ENCODE measurements at places on chromosomes 5 and 9.

DNA sequence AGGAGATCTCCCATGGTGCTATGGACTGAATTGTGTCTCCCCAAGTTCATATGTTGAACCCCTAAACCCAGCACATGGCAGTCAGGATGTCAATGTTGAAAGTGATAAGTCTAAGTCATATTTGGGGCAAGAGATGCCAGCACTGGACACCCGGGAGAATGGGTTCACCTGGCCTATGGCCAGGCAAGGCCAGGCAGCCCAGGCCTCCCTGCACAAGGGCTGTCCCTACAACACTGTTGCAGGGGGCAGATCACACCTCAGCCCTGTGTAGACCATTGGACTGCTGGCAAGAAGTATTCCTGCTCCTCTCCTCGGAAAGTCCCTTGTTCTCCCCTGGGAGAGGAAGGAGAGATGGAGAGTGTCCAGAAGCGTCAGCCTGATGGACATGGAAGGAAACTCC, 240.5 kb downstream of the GADD45G start:
- DNase-seq, result no peak

GRCh38 chr5:85656050-85656449, 961.7 kb upstream of the COX7C start:
- DNase-seq, result no peak

- no peak for DNase-seq
Measured at GRCh38 chr5:132417461-132417860, 48.0 kb downstream of the SLC22A5 start.

- no peak for DNase-seq
Measured at GRCh38 chr9:2477755-2478154, 143.8 kb upstream of the VLDLR start.

DNA sequence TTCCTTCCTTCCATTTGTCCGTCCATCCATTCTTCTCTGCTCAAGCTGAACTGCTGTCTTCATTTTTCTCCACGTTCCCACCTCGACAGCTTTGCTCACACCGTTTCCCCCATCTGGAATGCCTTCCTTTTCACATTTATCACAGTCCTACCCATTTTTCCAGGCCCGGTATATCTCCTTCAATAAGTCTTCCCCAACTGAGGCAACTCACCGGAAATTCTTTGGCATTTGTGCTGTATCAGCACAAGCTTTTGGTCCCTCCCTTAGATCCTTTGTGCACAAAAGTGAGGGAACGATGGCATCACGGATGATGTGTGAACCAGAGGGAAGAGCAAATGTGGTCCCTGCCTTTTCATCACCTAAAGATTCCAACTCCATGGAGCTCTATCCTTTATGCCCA, 45.6 kb upstream of the INSYN2B start:
- no peak for DNase-seq

- DNase-seq, result no peak
Measured at GRCh38 chr5:135714126-135714894, 120.2 kb upstream of the SLC25A48 start.

DNA sequence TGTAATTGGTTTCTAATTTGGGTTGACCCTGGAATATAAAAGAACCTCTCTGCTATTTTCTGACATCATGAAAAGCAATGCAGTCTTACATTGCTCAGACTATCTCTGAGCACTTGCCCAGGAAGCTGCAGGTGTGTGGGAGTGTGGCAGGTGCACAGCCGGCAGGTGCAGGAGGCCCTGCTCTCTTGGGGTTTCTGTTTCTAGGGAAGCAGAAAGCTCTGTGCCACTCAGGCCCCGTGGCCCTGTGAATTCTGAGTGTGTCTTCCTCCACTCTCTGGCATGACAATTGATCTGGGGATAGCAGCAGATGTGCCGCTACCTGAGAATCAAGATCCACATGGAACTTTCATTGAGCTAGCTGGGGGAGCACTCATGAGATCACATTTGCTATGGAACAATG, 45.7 kb upstream of the IRX2 start:
- DNase-seq, result no peak

GRCh38 chr5:130171699-130172098, 267.4 kb downstream of the CHSY3 start:
- no peak for DNase-seq

GRCh38 chr5:56498759-56499395, 265.7 kb upstream of the ANKRD55 start:
- no peak for DNase-seq

DNA sequence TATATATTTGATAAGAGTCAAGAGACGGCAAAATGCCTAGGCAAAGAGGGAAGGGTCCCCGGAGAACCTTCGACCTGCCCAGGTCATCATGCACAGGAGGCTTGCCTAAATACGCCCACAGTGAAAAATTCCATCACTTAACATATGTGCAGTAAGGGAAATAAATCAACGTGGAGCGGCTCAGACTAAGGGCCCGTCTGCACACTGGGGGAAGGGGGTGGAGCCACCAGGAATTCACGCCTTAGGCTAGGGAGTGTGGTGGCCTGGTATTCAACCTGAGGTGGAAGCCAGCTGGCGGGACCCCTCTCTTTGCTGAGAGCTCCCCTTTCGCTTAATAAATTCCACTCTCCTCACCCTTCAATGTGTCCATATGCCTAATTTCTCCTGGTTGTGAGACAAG, 8.3 kb downstream of the PTBP3 start:
- no peak for DNase-seq

DNA sequence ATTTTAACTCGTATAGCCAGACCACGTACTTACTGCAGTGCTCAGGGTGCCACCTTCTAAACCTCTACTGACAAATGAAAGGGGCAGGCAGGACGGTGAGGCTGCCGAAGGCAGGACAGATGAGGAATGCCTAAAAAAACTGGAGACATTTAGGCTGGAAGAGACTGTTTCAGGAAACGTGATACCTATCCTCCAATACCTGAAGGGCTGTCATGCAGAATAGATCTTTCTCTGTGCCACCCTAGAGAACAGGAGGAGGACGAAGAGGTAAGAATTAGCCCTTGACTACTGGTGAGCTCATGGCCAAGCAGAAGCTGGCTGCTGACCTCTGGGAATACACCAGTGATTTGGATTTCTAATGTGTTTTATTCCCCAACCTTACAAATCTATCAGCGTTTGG, 139.4 kb downstream of the EFNA5 start:
- DNase-seq, result no peak

DNA sequence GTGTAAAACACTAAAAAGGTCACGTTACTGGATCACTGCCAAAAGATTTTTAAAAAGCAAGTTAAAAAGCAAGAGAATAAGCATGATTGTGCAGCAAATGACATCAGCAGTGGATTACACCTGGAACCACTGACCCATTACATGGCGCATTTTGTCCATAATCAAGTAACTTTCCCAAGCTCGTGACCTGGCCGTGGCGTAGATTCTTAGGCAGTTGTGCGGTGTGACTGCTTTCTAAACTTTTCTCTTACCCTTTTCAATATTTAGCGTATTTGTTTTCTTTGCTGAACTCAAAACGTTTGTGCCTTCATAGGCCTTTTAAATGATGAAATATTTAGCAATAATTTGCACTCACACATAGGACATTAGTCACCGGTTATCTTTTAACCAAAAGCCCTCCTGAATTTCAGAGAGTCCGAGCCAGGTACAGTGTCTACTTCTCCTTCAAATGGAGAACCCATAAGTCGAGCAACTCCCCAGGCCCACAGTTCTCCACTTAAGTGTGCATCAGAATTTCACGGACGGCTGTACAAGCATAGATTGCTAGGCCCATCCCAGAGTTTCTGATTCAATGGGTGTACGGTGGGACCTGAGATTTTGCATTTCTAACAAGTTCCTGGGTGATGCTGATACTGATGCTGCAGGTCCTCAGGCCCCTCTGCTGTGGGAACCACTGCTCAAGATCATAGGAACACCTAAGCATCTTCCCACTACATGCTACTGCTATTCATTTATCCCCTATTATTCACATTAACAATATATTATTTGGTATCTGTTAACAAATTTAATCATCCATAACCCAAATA, 144.4 kb downstream of the GLIS3 start:
- DNase-seq, result no peak

DNA sequence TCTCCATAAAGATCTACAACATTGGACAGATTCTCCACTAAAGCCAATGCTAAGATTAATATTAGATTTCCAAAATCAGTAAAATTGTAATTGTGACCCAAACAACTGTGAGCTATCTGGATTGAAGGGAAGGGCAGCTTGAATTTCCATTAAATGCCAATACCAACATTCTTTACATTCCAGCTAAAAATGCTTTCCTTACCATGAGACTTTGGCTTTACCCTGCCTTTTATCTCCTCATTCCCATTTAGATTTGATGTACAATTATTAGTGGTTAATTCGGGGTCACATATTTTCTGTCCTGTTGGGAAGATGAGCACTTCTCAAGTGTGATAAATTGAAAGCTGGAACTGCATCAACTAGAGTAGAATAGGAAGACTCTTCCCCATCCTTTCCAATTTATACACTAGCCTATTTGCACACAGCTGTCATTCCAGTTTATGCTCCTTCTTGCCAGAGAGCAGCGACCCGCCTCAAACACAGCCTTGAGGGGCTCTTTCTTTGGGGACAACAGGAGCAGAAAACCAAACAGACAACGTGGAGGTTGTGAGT, 33.1 kb upstream of the MYOT start:
- DNase-seq, result no peak

GRCh38 chr9:113254991-113255390, 20.4 kb downstream of the CDC26 start:
- no peak for DNase-seq

- no peak for DNase-seq
Measured at GRCh38 chr5:1749346-1750124, 50.1 kb downstream of the MRPL36 start.

GRCh38 chr5:172008111-172008455, 1.6 kb upstream of the FBXW11 start:
- no peak for DNase-seq

DNA sequence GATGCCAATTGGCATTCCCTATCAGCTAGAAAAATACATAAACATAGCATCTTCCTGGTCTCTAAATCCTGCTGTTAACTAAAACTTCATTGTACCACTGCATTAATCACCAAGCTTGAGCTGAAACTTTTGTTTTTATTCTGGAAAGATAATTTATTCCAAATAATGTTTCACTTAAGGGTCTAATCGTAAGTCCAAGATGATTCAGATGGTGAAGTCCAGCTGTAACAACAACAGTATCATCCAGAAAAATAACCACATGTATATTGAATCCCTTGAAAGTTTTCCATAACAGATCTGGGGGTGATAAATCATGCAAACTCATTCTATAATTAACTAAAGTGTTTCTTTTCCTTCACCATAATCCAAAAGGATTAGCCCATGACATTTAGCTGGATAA, 23.9 kb downstream of the RORB start:
- DNase-seq, result no peak

DNA sequence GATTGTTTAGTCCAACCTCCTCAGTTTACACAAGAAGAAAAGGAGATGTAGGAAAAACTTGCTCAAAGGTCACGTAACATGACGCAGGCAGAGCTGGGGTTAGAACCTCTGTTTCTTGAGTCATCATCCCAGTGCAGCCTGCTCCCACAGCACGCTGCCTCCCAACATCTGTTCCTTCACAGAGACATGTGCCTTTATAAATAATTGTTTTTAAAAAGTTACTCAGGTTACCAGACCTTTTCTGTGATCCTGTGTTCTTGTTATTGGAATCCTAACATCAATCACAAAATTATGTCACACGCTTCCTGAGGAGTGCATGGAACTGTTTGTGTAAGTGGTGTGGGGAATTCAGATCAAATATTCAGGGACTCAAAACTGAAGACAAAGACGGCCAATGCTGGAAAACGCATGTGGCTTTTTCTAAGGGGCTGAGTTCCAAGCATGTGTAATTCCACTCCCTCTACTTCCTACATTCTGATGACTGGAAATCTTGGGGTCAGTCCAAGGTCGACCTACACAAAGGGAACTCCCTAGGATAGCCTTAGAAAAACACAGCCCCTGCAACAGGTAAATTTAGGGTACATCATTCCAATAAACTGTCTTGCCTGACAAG, 184.3 kb downstream of the TSSK1B start:
- DNase-seq, result no peak

- DNase-seq, result no peak
Measured at GRCh38 chr9:105457560-105458294, 9.9 kb downstream of the FSD1L start.

DNA sequence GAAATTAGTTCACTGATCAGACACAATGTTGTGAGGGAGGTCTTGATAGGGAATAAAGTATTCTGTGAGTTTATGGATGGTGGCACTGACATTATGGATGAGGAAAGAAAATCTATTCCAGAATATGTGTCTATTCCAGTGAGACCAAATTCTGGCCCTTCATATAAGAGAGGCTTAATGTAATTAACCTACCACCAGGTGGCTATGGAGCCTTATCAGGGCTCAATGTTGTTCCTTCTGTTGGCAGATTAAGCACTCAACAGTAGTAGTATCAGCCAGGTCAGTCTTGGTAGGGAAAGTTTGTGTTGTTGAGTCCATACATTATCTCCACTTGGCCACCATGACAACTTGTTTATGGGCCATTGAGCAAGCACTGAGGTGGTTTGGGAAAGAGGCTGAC, 41.7 kb upstream of the BARX1 start:
- no peak for DNase-seq

- DNase-seq, result no peak
Measured at GRCh38 chr9:108316630-108317029, 539.2 kb downstream of the ACTL7B start.

DNA sequence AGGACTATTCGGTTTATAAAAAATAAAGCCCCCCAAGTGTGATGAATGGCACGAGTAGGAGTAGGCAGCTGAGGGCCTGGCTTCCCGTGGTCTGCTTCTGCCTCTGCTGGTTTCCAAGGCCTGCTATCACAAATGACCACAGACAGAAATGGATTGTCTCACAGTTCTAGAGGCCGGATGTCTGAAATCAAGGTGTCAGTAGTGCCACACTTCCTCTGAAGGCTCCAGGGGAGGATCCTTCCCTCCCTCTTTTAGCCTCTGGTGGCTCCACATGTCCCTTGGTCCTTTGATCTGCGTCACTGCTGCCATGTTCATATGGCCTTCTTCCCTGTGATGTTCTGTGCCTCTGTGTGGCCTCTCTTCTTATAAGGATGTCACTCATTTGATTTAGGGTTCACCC, 15.1 kb downstream of the PRKACG start:
- no peak for DNase-seq

DNA sequence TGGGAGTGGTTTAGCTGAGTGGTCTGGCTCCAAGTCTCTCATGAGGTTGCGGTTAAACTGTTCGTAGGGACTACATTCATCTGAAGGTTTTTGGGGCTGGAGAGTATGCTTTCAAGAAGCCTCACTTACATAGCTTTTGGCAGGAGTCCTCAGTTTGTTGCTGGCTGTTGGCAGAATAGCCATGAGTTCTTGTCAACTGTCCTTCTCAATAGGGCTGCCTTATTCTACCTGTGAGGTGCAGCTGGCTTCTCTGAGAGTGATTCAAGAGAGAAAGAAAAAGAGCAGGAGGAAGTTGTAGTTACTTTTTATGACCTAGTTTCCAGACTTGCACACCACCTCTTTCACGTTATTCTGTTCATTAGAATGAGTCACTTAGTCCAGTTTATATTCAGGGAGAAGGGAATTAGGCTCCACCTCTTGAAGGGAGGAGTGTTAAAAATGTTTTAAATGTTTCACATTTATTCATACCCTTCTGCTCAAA, 33.2 kb downstream of the YTHDC2 start:
- DNase-seq, result no peak

GRCh38 chr5:83482961-83483360, 11.4 kb downstream of the VCAN start:
- DNase-seq, result no peak
